ENCODE measurements at places on chromosomes 6 and 20.

GRCh38 chr6:73739096-73739495 is 43.1 kb downstream of the CD109 start:
- DNase-seq = no peak

- DNase-seq = no peak
These were observed 106.0 kb downstream of the SAMD5 start for GRCh38 chr6:147614501-147614900.

DNA sequence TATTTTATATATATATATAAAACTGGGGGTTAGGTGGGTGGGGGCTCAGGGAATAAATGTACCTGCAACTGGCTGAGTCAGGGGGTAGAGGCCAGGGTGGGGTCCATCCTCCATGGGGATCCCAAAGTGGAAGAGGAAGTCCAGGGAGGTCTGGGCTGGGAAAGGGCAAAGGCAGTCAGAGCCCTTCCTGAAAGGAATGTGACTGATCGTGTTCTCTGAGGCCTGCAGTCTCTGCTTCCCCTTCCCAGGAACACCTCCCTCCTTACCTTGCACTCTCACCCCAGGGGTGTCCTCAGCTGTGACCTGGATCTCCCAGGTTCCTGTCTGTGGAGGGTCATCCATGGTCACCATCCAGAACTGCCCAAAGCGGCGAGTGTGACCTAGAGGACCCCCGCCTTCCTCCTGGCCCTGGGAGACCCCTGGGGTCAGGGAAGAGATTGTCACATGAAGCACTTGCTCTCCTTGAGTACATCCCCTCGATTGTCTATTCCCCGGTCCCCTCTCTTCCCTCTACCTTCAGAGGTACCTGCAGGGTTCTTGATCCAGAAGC is 4.7 kb downstream of the SAPCD1 start:
- no peak for DNase-seq

GRCh38 chr20:11017446-11017845 is 343.6 kb upstream of the JAG1 start:
- DNase-seq = no peak

- no peak for DNase-seq
These were observed 672.8 kb downstream of the KIF16B start for GRCh38 chr20:15900443-15900842.

All from activated CD4-positive, CD25-positive, alpha-beta regulatory T cell (primary cell).